Upper lobe of right lung (tissue), 1 donor: ENCODE measurements at places on chromosomes 3 and 15. TPM values are rescaled to one million over a fixed set of nuclear protein-coding genes. Genes with fewer than 3 reads are reported as not detected.

GRCh38 chr3:126022741-126023359, 53.9 kb downstream of the ROPN1B start:
- DNase-seq: peak; percentile 46

DNA sequence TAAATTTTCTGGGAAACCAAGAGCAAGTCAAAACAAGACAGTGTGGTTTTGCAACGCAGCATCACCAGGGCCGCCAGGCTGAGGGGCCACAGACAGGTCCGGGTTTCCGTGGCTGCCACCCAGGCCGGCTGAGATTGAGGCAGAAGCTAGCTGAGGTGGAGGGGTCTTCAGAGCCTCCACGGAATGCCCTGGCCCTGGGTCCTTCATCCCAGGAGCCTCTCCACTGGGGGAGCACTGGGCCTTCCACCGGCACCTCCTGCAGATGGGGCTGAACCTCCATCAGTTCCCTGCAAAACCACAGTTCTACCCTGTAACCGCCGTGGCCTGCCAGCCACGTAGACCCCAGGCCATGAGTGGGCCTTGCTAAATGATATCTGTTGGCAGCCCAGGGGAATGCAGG, 152.7 kb downstream of the CHSY1 start:
- DNase-seq: no peak

DNA sequence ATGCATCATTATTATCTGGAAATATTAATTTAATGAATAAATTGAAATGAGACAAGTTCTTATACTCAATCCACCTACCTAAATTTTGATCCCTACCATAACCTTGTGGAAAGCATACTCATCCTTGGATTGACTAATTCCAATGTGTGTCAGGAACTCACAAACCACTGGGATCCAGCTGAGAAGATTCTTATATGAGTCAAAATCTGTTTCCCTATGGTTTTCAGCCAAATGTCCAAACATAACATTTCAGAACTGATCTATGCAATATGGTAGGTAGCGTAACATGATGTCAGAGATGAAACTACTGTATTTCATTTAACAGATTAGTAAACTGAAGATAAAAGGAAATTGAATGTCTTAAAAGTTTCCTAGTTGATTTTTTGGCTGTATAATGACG, 250.0 kb downstream of the PLOD2 start:
- no peak for DNase-seq

Gene LARP6
- 6.2 TPM for total RNA-seq

Gene TICRR
- total RNA-seq: 0.09 TPM

- no peak for DNase-seq
These were observed 125.6 kb upstream of the TBL1XR1 start for GRCh38 chr3:177322881-177323280.

GRCh38 chr15:79352206-79352605, 41.3 kb downstream of the TMED3 start:
- no peak for DNase-seq

- no peak for DNase-seq
These were observed 413.0 kb upstream of the RBMS3 start for GRCh38 chr3:28867836-28868235.

DNA sequence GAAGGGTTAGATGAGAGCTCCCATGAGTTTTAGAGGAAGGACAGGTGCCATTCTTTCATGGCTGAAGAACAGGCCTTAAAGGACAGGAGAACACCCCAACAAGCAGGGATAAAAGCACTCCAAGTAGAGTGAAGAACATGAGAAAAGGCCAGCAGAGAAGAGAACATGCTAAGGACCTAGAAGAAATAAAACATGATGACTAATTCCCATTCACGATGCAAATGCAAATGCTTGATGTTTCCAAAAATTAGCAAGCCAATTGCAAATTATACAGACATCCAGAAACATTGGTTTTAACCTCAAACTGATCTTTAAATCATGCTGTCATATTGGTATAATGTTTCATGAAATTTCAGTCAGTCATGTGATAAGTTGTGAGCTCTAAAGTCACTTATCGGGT, 241.7 kb downstream of the CNTN3 start:
- no peak for DNase-seq

Gene SEMA3F
- 65.6 TPM for total RNA-seq

- DNase-seq: no peak
These were observed 5.8 kb upstream of the DUT start for GRCh38 chr15:48325400-48325799.

Gene UNC45A
- total RNA-seq: 60.9 TPM

Gene ATP8B4
- total RNA-seq: 9.4 TPM

- DNase-seq: no peak
These were observed 347.4 kb upstream of the DCBLD2 start for GRCh38 chr3:99248913-99249312.

DNA sequence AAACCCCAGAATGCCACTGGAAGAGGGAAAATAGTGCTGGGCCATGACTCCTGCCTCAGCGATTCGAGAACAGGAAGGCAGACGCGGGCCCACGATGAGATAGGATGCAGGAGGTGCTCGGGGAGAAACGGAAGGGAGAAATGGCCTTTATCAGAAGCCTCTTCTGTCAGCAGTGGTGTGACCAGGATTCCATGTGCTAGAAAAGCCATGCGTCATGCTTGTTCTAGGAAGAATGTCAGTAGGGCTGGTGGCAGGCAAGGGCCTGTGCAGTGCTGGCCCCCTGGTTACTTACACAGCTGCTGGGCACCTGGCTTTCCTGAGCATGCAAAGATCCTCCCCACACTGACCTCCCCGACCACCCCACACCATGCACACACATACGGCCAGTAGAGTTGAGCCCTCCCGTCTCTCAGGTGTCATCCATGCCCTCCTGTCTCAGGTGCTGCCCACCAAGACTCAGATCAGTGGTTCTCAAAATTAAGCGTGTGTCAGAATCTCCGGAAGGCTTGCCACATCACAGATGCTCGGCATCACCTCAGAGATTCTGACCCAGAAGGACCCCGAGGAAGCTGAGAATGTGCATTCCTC, 106.7 kb downstream of the ADAMTS17 start:
- no peak for DNase-seq

DNA sequence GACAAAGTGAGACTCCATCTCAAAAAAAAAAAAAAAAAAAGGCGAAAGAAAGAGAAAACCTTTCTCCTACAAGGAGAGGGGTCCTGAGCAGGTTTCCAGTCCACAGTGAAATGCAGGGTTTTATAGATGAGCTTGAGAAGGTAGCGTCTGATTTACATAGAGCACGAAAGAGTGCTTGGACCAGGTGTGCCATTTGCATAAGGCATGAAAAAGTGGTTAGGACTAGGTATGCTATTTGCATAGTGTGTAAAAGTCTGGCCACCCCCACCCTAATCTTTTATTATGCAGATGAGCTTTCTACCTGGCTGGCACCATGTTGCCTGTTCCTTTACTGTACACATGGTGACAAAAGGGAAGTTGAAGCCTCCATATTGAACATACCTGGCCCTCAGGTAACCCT, 13.6 kb upstream of the RNU6-1 start:
- DNase-seq: no peak

DNA sequence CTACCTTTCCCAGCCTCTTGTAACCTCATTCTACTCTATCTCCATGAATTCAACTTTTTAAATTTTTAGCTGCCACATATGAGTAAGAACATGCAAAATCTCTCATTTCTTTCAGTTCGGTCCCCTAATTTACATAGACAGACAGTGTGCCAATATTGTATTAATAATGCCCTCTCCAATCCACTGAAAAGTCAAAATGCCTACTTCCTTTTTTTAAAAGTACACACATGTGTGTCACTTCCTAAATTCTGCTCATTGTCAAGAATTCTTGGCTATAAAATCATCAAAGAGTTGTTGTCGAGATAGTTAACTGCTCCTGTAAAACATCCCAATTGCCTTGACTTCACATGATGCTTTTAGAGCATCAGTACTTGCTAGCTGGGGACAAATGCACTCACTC, 84.2 kb upstream of the IL12A start:
- no peak for DNase-seq

GRCh38 chr3:177079684-177080083, 117.6 kb downstream of the TBL1XR1 start:
- DNase-seq: no peak

DNA sequence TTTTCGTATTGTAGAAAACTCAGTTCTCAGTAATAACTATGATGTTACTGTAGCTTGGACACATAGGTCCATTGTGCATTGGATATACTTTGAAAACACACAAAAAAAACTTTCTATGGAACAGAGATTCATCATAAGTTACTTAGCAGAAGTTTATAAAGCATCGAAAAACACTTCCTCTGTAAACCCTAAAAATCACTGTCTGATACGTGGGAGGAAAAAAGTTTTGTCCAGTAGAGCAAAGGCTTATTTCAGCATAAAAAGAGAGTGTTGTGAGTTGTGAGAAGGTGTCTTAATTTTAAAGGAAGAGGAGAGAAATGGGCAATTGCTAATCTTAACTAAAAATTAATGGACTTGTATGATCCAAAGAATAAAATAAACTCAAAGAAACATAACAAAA, 64.8 kb downstream of the OSTN start:
- DNase-seq: no peak

GRCh38 chr15:66261056-66261455, 7.5 kb upstream of the MEGF11 start:
- no peak for DNase-seq
